Activated T-helper 17 cell treated with anti-CD3 and anti-CD28 coated beads, Interleukin-2, amount 50 U/mL, for 72 hours (primary cell): ENCODE measurements at places on chromosomes 5 and 9.

DNA sequence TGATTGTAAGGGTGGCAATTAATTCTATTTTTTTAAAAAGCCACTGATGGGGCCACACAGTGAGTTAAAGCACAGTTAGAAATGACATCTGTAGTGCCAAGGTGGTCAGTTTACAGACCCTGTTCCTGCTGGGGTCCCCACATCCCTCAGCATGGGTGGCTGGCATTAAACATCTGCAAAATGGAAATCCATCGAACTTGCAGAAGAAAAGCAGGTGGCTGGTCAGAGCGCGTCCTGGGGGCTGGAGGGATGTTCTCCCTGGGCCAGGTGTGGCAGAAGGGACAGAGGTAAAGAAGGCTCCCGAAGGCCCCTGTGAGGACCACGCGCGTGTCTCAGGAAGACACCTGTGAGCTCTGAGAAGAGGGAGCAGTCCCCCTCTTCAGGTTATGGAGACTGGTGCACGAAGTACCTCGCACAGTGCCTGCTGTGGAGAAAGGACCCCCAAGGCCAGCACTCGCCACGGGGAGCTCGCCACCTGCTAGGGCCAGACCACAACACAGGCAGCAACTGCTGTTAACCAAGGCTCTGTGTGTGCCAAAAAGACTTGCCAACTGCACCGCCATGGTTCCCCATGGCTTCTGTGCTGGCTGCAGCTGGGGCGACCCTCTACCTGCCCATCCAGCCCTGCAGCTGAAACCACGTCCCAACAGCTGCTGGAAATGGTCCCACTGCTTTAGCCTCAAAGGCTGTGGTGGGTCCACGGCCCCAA lies 65.2 kb downstream of the RASGEF1C start:
- no peak for ATAC-seq

DNA sequence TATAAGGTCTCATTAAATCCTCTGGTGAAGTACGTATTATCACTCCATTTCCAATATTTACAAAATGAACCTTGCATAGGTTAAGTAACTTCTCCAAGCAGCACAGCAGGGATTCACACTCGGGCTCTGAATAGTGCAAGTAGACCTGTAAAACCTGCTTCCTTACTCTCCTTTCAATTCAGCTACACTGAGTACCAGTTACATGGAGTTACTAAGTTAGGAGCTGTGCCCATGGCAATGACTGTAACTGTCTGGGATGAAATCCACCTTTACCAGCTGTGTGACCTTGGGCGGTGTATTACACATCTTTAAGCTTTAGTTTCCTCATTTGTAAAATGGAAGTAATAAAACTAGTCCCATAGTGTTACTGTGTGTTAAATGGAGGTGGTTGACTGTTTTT lies 15.9 kb upstream of the MOB3B start:
- ATAC-seq, result no peak

DNA sequence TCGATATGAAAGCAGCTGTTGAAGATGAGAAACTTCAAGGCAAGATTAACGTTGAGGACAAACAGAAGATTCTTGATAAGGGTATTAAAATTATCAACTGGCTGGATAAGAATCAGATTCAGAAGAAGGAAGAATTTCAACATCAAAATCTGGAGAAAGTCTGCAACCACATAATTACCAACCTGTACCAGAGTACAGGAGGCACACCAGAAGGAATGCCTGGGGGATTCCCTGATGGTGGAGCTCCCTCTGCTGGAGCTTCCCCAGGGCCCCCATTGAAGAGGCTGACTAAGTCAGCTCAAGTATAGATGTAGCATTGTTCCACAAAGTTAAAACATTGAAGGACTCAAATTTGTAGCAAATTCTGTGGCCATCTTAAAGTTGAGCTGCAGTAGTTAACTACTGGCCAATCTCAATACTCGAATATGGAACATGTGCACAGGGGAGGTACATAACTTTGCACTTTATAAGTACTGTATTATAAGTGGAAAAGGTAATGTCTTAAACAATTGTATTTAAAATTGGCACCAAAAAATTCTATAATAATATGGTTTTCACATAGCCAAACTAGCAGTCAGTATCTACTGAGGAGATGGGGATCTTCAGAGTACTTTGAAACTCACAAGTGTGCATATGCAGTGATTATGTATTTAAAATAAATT lies 237.5 kb downstream of the CHSY3 start:
- no peak for ATAC-seq

GRCh38 chr5:79800979-79801827 lies 111.6 kb downstream of the CMYA5 start:
- ATAC-seq, result peak; percentile 51

- ATAC-seq, result no peak
Observed at GRCh38 chr5:96094904-96095303, 133.3 kb upstream of the ELL2 start.

- peak; percentile 99 for ATAC-seq
Observed at GRCh38 chr9:99118782-99119466, 14.0 kb downstream of the TGFBR1 start.

GRCh38 chr5:59222687-59223511 lies 640.0 kb downstream of the RAB3C start:
- no peak for ATAC-seq

DNA sequence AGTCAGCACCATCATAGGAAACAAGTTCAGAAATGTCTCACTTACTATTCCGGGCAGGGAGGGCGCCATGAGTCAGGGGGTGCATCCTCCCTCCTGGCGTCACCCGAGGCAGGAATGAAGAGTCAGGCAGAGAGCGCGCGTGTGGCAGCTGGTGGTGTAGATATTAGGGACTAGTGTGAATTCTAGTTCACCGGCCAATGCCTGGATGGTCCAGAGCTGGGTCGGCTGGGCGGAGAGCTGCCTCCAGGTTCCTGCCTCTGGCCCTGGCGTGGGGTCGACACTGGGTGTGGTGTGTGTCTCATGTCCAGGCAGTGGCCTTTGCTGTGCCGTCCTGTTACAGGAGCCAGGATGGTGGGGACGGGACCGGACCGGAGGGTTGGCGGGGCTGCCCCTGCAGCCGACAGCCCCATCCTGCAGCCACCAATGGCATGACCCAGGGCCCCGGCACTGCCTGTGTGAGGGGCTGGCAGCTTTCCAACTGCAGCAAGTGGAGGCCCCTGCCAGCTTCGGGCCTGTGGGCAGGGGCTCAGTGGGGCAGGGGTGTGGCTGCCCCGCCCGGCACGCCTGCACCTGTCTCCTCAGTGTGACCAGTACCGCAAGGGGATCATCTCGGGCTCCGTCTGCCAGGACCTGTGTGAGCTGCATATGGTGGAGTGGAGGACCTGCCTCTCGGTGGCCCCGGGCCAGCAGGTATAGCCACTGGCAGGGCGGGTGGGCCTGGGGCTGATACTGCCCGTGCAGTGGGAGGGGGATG lies 9.1 kb downstream of the DIPK1B start:
- peak; percentile 27 for ATAC-seq

DNA sequence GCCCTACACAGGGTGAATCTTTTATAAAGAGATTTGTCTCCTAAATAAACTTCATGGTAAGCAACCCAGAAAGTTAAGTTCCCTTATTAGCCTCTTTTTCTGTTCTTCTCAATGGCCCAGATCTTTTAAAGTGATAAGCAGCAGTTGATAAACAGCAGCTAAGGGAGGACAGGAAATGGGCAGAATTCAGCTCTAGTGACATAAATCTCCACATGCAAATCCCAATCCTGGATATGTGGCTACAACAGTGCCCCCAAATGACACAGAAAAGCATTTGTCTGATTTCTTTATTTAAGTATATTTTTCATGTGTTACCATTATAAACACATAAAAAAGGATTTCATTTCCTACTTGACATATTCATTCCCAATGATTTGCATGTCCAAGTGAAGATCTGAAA lies 199.0 kb downstream of the DTWD2 start:
- no peak for ATAC-seq

DNA sequence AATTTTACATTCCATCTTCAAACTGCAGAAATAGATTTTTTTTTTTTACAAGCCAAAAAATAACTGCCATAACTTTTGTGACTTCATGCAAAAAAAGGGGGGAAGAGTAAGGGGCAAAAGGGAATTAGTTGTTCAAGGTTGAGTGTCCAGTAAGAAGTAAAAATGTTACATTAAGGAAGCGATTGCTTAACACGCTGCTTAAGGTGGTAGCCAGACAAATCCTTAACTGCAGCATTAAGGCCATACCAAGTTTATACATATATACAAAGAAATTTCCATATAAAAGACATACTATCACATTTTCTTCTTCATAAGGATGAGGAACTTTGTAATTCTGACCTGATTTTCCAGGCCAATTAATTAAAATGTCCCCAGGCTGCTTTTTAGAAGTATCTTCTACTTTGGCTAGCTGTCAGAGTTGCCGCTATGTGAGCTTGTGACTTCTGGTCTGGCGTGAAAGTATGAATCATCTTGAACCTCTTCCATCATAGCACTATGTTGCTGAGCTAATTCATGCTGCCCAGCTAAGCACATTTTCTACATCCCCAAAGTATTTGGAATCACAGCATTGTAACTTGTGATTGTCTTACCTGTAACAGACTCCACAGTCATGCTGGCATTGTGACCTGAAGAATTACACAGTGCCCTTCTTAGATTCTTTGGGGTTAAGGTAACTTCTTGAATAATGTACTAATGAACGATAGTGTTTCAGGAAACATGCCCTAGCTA lies 40.0 kb downstream of the G3BP1 start:
- no peak for ATAC-seq

GRCh38 chr5:148768806-148769415 lies 57.5 kb upstream of the ADRB2 start:
- no peak for ATAC-seq

- ATAC-seq, result no peak
Observed at GRCh38 chr9:88721495-88722279, 186.7 kb downstream of the NXNL2 start.

GRCh38 chr9:7613931-7614330 lies 185.6 kb downstream of the DMAC1 start:
- peak; percentile 50 for ATAC-seq

- ATAC-seq, result no peak
Observed at GRCh38 chr5:172503925-172504700, 49.8 kb upstream of the SH3PXD2B start.

- no peak for ATAC-seq
Observed at GRCh38 chr9:119844431-119844830, 475.2 kb upstream of the BRINP1 start.

DNA sequence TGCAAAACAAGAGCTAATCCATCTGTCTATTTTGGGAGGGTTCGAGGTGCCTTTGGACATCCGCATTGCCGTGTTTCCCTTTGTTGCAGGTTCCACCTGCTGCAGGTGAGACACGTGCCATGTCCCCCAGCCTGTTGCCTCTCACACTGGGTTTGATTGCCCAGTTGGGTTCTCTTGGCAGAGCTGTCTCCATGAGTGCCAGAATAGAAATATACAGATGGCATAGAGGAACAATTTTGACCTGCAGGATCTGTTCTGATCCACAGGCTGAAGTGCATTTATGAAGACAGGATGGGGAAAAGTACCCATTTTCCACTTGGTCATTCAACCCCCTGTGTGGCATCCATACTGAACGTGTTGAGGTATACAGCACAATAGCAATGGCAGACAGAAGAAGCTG lies 178.1 kb downstream of the SGCD start:
- no peak for ATAC-seq

DNA sequence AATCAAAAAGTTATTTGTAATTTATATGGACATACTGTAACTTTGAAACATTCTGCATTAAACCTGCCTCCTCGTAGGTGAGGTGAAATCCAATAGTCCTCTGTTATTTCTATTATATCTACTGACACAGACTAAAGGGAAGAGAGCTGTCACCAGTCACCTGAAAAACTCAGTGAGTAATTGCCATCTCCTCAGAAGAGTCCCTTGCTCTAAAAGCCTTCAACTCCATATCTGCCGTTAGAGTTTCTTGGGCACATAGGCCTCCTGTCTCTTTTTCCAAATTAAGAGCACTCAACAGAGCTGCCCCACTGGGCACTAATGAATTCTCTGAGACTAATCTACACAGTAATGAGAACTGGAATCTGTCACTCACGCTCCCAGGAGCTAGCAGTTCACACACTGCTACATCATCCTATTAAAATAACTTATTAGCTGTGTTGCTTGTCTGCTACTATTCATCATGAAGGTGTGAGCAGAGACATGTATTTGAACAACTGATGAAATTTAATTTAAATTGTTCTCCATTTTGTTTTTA lies 67.3 kb upstream of the VCAN start:
- no peak for ATAC-seq

DNA sequence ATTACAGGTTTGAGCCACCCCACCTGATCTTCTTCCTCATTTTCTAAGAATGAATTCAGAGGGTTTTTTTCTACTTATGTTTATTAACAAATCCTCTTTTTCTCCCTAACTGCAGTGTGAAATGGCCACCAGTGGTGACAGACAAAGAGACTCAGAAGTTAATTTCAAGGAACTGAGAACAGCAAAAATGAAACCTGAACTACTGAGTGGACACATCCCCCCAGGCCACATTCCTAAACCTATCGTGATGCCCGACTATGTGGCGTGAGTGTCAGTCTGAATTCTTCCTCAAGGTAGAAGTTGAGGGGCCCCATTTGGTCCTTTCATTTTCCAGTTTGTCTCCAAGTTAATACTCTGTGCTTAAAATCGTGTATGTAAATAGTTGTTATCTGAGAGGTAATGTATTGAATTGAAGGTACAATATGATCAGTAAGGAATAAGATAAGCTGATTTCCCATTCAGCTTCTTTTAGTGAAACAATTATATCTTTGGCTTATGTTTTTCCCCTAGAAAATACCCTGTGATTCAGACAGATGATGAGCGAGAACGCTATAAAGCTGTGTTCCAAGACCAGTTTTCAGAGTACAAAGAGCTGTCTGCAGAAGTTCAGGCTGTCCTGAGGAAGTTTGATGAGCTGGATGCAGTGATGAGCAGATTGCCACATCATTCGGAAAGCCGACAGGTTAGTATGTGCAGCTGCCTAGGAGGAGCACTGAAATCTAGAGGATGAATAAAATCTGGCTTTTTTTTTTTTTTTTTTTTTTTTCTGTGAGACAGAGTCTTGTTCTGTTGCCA lies 17.7 kb downstream of the MARVELD2 start:
- peak; percentile 56 for ATAC-seq

DNA sequence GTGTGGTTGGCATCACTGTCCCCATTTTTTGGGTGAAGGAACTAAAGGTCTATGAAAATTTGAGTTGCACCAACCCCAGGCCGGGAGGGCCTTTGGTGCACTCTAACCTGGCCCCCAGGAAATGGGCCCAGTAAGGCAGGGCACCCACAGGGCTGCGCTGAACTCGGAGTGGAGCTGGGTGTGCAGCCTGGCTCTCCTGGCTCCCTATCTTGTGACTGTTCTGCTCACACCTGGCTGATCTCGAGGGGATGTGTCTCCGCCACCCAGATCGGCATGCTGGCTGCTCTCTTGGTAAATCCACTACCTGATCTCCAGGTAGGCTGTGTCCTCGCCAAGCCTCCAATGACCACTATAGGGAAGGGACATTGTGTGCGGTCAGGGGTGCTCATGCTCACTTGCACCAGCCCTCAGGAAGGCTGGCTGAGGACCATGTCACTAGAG lies 259.8 kb downstream of the NSG2 start:
- no peak for ATAC-seq
